ENCODE measurements at places on chromosomes 7 and 10.

- no peak for DNase-seq
Observed at GRCh38 chr10:30186371-30186875, 127.0 kb upstream of the JCAD start.

DNA sequence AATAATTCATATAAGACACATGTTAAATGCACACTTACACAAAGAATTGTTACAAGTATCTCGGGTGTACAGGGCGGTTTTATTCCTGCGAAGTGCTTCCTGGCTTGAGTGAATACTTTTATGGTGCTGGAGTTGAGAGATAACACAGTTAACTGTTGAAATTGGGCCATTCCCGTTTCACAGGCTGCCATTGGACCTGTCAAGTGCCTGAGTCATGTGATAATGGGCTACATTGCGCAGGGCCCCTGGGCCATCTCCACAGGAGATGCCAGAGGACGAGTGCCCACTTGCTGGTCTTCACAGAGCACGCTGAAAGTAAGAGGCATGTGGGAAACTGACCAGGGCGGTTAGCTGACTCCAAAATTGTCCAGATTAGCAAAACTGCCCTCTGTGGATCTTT, 4.8 kb downstream of the FBH1 start:
- DNase-seq: no peak

DNA sequence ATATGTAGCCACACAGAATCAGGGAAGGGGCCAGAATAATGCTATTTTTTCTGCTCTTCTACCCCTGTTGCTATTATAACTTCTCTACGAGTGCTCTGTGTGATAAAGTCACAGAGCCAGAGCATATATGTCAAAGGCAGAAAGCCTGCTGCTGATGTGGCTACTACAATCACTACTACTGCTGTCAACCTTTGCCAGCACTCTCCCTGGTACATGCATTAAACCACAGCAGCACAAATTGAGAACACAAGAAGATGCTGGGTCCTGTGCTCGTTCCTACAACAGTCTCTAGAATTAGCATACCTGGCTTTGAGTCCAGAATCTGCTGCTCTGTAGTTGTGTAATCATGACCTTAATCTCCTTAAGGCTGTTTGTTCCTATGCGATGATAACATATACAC, 108.6 kb downstream of the SEMA3A start:
- no peak for DNase-seq

GRCh38 chr10:125881192-125881591, at the start of gene DHX32:
Gene DHX32, minus strand, starts transcription at chr10:125881292. Its CDS starts 468 bp downstream, at chr10:125880824.
- no peak for DNase-seq

DNA sequence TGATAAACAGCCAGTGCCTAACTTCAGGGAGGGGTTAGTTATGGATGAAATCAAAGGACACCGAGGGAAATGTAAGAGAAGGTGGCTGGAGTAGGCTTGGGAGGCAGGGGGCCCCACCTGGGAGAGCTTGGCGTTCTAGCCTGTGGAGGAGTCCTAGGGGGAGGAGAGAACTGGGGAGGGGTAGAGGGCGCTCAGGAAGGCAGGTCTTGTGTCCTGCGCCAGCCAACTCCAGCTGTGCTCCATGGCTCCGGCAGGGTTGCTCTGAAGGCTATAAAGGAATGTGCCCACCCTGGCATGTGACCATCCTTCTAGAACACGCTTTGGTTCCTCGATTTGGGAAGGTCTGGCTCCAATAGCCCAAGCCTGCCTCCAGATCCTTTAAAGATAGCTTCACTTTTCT, 96.3 kb downstream of the SEC61G start:
- no peak for DNase-seq

GRCh38 chr7:16062269-16062668, 359.1 kb downstream of the CRPPA start:
- DNase-seq: no peak

- DNase-seq: no peak
Observed at GRCh38 chr7:37234334-37234733, 214.3 kb downstream of the ELMO1 start.

DNA sequence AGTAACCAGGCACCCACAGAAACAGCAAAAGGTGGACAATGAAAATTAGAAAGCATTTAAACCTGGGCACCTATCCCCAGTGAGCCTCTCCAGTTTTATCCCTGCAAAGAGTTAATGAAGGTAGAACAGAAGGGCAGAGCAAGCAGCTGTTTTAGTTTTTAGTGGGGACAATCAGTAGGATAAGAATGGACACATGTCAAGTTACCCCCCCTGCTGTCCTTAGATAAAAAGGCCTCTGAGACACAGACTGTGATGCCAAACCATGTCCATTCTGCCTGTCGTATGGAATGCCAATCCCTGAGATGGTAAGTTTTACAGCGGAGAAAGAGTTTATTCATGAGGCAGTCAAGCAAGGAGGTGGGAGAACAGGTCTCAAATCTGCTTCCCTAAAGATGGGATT, 162.6 kb upstream of the AGR3 start:
- DNase-seq: no peak

- DNase-seq: peak; percentile 25
Observed at GRCh38 chr10:68348265-68348741, 15.6 kb upstream of the PBLD start.

DNA sequence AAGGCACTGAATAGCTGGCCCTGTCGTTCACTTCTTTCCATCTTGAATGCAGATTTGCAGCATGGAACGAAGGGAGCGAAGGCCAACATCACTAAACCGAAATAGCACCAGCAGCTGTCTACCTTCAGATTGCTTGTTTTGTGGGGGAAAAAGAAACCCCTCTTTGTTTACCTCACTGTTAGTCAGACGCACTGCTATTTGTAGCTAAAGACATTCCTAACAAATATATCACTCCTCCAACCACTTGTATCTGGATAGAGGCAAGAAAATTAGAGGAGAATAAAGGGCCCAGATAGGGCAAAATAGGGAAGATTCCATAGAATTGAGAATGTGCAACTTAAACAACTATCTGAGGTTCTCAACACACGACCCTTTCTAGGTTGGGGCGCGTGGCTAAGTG, 26.5 kb downstream of the ANK3 start:
- DNase-seq: no peak

DNA sequence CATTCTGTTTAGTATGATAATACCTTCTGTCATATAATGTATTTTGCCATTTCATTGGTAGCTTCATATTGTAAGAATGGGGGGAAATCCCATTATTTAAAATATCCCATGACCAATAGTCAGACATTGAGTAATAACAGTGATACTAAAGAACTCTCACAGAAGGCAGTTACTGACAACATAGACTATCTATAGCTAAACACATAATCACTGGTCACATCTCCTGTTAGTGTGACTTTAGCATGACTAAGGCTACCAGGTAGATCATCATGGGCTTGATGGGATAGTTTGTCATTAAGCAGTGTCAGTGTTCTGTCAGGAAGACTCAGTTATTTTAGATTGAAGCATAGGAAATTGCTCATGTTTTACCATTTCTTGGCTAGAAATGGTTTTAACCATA, 16.4 kb downstream of the OPN1SW start:
- no peak for DNase-seq

DNA sequence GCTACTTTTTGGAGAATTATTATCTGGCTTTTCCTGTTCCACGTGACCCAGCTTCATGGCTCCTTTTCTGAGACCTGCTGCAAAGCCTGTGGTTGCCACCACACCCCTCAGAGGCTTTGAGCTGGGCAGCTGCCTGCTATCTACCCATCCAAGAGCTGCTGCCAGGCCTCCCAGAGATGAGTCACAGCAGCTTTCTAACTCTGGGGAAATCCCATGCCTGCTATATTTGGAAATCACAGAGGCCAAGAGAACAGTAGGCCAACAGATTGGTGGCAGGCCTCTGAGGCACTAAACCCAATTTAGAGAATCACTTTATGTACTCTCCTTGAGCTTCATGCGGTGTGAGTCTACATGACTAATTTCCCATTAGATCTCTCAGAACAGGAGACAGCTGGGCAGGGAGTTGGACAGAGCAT, 35.2 kb downstream of the SGCE start:
- peak; percentile 7 for DNase-seq

- DNase-seq: no peak
Observed at GRCh38 chr10:82206831-82207230, 331.8 kb downstream of the NRG3 start.

- DNase-seq: no peak
Observed at GRCh38 chr10:125926247-125926646, 29.9 kb downstream of the FANK1 start.

DNA sequence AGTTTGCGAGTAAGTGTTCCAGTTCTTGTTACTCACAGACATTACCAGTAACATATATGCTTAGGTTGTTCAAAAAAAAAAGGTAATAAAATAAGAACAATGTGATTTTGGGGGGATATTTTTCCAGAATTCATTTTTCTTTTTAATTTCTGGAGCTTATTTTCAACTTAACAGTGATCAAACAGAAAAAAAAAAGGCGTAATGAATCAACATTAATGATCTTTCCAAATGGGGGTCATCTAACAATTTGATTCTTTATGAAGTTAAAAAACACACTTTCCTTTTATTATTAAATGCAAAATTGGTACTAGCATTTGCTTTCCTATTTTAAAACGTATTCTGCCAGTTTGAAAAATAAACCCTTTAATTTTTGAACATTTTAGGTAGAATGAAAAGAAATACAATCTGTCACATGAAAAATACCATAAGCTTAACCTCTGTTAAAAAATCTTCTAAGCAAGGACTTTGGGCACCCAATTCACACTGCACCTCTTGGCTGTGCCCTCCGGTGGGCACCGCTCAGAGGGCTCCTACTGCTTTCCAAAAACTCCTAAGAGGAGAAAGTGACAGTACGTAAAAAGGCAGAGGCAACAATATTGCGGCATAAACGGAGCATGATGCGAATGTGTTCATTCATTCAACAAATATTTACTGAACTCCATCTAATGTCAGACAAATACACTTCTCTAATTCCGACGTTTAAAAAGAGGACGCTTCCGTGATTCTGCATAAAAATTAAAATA, 32.6 kb downstream of the CNPY1 start:
- no peak for DNase-seq

DNA sequence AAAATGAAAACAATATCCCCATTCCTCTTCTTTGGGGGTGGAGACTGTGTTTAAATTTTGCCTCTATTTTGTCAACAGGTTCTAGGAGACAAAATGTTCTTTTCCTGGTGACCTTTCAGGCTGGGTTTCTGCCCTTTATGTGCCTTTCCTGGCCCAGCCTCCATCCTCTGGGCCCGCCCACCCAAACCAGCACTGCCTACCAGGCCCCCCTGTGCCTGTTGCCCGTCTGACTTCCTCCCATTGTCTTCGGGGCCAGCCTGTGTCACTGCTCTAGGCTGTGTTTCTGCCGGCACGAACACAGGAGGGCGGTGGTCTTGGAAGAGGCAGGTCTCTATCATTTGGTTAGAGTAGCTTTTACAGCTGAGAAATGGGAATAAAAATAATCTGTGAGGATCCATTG, 13.9 kb downstream of the TSPAN14 start:
- no peak for DNase-seq

DNA sequence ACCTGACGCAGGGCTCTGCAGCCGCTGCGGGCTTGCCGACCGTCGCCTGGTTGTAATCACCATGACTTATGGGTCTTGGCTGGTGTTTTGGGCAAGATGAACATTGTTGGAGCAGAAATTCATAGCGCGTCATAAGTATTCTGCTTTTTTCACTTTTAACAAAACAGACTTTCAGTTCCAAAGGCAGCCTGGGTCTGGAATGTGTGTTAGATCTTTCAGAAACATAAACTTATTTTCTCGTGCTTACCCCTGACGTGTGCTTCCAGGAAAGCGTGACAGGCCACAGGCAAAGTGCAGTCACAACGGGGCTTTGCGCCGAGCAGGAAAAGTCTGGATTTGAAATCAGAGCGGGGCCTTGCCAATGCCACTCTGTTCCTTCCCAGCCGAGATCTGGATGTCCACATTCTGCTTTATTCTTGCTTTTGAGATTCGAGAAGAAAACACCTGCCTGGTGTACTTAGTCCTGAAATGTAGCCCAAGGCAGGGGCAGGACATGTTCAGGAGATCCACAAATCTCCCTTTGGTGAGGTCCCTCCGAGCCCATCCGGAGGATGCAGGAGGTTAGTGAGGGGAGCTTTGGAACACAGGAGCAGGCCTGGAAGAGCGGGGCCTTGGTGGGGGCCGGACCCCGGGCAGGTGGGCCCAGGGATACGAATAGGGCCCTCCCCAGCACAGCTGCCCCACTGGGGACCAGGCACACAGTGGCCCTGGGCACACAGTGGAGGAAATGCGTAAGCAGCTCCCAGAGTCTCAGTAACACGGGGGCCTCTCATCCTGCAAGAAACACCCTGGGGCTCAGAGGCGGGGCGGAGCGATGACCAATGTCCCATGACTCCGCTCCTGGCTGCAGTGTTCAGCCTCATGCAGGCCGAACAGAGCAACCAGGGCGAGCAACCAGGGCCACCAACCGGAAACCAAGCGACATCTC, 49.5 kb upstream of the EBF3 start:
- DNase-seq: no peak

- DNase-seq: no peak
Observed at GRCh38 chr10:87706731-87707130, 47.1 kb downstream of the PAPSS2 start.

GRCh38 chr10:29408847-29409240, 120.0 kb downstream of the LYZL1 start:
- no peak for DNase-seq

DNA sequence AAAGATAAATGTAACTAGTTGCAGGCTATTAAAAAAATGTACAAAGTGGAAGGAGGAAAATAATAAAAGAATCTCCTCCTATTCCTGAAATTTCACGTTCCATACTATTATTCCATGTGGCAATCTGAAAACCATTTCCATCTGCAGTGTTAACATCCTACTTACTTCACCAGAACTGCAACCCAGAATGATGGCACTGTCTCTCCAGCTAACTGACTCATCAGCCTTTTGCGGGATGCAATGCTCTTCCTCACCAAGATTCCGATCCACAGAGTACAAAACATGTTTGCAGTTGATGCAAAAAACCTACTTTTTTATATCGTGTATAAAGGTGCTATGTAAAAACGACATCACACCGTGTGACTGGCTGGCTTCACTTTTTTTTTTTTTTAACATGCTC, 50.8 kb downstream of the ESYT2 start:
- DNase-seq: no peak
